ENCODE measurements at places on chromosomes 1 and 21.

DNA sequence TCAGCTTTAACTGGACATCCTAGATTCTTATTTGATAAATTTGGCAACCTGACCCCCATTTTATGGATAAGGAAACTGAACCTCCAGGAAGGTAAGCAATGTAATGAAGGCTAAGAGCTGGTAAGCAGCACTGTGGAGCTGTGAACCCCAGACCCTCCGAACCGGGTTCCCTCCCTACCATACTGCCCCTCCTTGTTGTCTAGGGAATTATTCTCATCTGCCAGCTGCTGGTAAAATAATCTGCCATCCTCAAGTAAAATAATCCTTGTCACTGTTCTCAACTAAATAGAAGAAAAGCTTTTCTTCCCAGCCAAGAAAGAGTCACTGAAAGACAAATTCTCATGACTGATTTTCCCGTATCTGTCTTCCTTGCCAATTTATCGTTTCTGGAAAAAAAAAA, 55.8 kb upstream of the PRDX6 start:
- DNase-seq = no peak

DNA sequence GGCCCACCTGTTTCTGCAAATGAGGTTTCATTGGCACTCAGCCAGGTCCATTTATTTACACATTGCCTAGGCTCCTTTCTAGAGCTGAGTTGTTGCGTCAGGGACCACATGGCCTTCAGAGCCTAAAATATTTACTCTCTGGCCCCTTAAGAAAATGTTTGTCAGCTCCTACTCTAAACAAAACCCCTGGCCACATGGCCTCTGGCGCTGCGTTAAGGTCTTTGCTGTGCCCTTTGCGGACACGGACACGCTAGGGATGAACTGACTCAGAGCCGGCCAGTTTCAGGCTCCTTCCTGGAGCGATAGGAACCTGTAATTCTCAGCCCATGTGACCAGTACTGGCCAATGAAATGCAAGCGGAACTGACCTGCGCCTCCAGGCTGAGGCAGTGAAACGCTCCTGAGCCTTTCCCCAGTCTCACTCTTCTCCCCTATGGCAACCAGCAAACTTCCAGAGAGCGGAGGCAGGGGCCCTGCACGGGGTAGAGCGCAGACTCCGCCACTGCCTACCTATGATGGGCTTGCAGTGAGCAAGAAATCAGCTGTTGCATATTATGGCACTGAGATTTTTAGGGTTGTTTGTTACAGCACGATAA, 160.3 kb downstream of the ETS2 start:
- no peak for DNase-seq

- no peak for DNase-seq
Observed at GRCh38 chr1:25683177-25683576, 66.6 kb downstream of the MAN1C1 start.

DNA sequence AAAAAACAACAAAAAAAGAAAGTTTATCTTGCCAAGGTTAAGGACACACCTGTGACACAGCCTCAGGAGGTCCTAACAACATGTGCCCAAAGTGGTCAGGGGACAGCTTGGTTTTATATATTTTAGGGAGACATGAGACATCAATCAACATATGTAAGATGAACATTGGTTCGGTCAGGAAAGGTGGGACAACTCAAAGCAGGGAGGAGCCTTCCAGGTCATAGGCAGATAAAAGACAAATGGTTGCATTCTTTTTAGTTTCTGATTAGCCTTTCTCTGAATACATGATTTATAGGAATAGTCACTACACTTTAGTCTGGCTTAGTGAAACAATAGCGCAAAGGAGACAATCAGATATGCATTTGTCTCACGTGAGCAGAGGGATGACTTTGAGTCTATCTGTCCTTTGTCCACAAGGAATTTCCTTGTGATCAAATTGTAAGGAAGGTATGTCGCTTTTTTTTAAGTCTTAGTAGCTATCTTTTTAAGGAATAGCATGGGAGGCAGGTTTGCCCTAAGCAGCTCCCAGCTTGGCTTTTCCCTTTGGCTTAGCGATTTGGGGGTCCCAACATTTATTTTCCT, 23.3 kb upstream of the OVAAL start:
- no peak for DNase-seq

DNA sequence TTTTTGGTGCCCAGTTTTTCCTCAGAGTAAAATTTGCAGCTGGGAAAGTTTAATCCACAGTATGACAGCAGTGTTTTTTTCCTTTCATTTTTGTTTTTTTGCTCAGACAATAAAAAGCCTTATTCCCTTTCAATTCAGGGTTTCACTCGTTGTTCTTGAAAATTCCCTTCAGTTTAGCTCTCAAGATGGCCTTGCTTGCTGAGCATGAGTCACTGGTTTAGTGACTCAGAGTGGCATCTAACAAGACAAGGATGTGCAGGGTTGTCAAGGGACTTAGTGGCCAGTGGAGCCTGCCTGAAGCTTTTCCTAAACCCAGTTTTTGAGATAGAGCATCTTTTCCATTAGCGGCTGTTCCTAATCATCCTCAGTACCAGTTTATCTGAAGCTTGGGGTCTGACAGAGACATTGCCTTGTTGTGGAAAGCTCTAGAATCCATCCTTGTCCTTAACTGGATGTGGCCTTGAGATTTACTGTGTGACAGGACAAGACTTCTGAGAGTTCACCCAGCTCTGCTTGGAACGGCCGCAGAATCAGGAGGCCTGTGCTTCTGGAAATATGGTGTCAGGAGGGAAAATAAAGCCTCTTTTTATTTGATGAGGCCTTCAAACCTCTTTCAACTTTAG, 48.4 kb upstream of the DNAJC6 start:
- DNase-seq = peak; percentile 33

DNA sequence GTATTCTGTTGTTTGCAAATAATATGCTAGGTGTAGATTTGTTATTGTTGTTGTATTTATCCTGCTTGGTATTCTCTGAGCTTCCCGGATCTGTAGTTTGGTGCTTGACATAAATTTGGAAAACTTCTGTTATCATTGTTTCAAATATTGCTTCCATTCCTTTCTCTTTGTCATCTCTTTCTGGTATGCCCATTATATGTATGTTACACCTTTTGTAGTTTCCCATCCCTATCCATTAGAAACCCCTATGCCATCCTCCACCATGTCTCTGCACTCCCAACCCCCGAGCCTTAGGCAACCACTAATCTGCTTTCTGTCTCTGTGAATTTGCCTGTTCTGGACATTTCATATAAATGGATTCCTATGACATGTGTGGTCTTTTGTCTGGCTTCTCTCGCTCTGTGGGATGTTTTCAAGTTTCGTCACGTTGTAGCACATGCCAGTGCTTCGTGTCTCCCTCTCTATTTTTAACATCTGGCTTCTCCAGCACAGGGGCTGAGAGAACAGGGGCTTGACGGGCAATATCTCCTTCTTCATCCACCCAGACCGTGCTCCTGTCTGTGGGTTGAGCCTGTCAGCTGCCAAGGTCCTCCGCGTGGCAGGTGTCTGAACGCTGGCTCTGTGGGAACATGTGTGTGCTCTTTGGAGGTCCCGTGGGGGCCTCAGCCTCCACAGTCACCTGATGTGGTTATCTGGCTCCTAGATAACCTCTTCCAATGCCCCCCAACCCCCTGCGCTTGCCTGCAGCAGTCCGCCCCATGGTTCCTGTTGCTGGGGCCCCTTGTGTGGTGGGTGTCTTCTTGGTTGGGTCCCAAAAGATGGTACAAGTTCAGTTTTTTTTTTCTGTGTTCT, 32.8 kb upstream of the MAN1C1 start:
- no peak for DNase-seq

DNA sequence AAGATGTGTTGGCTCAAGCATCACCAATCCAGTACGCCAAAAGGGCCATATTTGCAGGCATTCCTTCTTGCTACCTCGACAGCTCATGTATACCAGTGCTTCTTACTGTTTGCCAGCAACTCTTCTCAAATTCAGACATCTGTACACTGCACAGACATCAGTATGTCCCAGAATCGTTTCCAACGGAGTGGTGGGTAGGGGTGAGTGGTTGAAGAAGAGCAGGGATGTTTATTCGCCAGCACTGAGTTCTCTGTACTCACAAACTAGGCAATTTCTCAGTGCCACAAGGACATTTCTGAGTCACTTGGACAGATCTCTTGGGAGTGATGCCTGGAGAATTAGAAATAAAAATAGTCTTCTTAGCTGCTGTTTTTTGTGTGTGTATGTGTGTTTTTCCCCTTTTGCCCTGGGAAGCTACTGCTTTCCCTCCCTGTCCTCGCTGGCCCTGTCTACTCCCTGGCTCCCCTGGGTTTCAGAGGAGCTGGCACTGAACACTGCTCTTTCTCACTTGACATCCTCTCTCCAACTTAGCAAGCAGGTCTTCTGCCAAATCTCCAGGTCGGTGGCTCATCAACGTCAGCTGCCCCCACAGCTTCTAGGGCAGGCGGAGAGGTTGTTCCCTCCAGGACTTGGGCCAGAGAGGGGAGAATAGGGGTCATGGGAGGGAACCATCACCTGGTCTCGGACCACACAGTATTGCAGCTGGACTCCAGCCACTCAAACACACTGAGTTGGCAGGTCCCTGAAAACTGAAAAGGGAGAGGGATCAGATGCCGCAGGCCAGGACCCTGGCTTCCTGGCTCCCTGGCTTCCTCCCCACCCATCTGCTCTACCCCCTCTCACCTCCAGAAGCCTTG, 90.5 kb downstream of the NMNAT2 start:
- DNase-seq = no peak

DNA sequence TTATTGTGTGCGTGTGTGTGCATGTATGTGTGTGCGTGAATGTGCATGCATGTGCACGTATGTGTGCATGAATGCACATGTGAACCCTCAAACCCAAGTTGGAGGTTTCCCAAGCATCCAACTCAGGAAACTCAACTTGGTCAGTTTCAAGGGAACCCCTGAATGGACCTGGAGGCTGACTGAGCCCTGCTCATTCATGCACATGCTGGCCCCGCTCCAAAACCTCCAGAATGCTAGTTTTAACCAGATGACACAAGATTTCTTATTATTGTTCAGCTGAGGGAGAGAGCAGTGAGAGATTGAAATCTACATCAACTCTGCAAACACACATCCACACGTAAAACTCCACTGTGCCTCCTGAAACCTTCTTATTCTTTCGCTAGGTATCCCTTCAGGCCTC, 104.4 kb downstream of the OMA1 start:
- no peak for DNase-seq

DNA sequence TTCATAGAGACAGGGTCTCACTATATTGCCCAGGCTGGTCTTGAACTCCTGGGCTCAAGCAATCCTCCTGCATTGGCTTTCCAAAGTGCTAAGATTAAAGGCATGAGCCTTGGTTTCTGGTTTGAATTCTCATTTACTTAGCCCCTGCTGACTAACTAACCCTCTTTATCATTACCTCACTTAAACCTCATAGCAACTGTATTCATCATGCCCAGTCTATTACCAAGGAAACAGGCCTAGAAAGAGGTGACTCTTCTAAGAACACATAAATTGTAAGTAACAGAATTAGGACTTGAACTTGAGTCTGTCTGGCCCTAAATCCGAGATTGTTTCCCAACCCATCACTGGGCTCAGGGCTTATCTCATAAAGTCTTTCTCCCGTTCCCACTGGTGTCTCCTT, 44.2 kb downstream of the TMEM53 start:
- no peak for DNase-seq

DNA sequence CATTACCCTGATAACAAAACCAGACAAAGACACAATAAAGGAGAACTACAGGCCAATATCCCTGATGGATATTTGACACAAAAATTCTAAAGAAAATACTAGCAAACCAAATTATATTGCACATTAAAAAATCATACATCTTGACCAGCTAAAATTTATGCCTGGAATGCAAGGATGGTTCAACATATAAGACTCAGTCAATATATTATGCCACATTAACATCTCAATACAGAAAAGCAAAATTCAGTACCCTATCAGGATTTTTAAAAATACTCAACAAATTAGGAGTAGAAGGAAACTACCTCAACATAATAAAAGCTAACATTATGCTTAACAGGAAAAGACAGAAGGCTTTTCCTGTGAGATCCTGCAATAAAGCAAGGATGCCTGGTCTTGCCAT, 177.1 kb downstream of the MAGI3 start:
- DNase-seq = no peak

GRCh38 chr1:57116871-57117270, 151.1 kb upstream of the C8B start:
- DNase-seq = no peak

- no peak for DNase-seq
Observed at GRCh38 chr1:184088037-184088436, 36.5 kb downstream of the TSEN15 start.

DNA sequence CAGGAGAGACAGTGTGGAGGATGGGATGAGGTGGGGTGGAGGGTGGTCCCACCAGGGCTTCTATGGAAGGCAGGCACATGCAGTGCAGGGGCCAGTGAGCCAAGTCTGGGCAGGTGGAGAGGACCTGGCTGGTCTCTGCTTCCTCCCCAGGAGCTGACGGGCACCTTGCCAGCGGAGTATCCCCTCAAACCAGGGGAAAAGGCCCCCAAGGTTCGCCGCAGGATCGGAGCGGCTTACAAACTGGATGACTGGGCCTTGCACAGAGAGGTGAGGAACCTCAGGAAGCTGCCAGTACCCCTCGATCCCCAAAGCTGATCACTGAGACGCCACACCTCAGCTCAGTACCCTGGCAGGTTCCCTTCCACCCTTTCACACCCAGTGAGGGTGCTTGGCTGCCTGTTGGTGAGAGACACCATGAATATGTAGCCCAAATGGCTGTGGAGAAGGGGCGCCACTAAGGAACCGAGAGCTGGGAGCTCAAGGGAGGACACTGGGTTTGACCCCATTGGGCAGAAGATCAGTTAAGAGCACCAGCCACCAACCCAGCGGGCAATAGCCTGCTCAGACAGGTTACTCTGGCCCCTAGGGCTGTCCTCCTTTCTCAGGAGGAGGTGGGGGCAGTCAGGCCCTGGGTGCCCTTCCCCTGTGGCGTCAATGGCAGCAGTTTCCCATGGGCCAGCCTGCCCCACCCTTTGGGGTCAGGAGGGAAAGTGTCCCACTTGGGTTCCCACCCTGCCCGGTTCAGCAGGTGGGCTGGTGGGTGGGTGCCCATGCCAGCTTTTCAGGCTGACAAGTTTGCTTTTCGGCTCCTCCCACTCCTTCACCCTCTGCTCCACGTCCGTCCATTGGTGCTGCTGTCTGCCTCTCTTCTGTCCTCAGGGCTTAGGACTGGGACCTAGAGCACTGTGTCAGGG, 5.5 kb downstream of the INAVA start:
- DNase-seq = no peak

DNA sequence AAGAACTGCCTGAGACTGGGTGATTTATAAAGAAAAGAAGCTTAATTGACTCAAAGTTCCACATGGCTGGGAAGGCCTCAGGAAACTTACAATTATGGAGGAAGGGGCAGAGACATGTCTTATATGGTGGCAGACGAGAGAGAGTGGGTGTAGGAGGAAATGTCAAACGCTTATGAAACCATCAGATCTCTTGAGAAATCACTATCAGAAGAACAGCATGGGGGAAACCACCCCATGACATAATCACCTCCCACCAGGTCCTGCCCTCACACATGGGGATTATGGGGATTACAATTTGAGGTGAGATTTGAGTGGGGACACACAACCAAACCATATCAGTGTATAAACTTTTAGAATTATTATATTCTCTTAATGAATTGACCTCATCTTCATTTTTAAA, 335.9 kb upstream of the DPYD start:
- no peak for DNase-seq

- DNase-seq = no peak
Observed at GRCh38 chr1:41768583-41768982, 150.1 kb downstream of the HIVEP3 start.

- no peak for DNase-seq
Observed at GRCh38 chr1:150708595-150708994, 11.6 kb upstream of the GOLPH3L start.

- DNase-seq = no peak
Observed at GRCh38 chr1:235199441-235199840, 38.4 kb upstream of the RBM34 start.

Data from T1000 (cell line).